8988T (cell line): ENCODE measurements at places on chromosomes 16 and 17.
A peak's percentile ranks its signal among the peaks of the same experiment; 100 is the strongest.

GRCh38 chr17:9790889-9791876 lies at the start of gene DHRS7C:
Gene DHRS7C, minus strand, starts transcription at chr17:9791592. Its CDS starts 308 bp downstream, at chr17:9791284.
- DNase-seq: no peak

DNA sequence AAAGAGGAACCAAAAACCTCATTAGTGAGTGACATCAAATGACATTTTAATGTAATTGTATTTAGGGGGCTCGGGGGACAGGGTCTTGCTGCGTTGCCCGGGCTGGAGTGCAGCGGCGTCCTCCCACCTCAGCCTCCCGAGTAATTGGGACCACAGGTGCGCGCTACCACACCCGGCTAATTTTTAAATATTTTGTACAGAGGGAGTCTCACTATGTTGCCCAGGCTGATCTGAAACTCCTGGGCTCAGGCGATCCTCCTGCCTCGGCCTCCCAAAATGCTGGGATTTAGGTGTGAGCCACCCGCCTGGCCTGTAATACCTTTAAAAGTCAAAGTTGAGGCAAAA lies 581 bp downstream of the SNRNP25 start:
- no peak for DNase-seq

- DNase-seq: no peak
These were observed 23.9 kb upstream of the C1QTNF8 start for GRCh38 chr16:1119766-1120576.

- DNase-seq: peak; percentile 11
These were observed 1144.4 kb upstream of the GOT2 start for GRCh38 chr16:59878479-59878878.

GRCh38 chr17:74525465-74525725 lies 5.9 kb downstream of the CD300LB start:
- no peak for DNase-seq

DNA sequence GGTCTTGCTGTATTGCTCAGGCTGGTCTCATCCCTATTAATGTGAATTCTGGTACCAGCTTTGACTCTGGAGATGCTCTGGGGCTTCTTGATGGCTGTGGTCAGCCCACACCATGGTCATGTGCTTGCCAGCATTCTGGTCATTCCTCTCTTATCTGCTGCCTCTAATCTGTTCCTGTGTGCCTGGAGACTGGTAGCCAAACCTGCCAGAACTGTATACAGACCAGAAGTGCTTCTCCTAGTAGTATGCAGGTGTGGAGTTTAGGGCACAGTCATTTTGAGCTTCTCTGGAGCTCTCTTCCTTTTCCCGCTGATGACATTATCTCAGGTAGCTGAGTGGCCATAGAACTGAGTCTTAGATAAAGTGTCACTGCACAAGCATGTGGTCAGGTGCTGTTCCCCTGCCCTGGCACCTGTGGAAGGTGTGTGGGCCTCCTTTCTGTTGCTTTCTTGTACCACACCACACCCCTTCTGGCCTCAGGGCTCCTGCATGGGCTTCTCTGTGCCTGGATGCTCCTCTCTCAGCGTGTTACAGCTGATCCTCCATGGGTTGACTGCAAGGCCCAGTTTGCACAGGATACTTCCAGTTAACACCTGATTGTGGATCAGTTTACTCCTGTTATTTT lies 162.7 kb downstream of the SPECC1 start:
- no peak for DNase-seq

GRCh38 chr16:74862743-74863244 lies 88.2 kb upstream of the FA2H start:
- peak; percentile 40 for DNase-seq
